NCI-H2171 treated with DMSO at 0.1 percent for 48 hours (cell line): ENCODE measurements at places on chromosomes 12 and 14.

GRCh38 chr12:18868717-18869116, 130.8 kb downstream of the CAPZA3 start:
- no peak for DNase-seq

DNA sequence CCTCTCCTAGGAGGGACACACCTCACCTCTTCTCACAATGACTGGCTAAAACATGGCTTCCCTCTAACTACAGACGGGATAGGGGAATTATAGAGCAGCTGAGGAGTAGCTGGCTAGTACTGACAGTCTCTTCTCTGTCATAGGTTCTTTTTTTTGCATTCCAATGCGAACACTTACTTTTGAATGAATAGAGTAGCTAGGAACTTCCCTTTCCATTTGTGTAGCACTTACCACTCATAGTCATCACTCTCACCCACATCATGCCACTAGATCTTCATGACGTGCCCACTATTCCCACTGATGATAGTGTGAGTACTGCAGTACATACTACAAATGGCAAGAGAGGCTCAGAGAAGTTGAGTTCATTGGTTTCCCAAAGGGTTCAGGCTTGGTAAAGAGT, 143.9 kb upstream of the HIF1A start:
- no peak for DNase-seq

DNA sequence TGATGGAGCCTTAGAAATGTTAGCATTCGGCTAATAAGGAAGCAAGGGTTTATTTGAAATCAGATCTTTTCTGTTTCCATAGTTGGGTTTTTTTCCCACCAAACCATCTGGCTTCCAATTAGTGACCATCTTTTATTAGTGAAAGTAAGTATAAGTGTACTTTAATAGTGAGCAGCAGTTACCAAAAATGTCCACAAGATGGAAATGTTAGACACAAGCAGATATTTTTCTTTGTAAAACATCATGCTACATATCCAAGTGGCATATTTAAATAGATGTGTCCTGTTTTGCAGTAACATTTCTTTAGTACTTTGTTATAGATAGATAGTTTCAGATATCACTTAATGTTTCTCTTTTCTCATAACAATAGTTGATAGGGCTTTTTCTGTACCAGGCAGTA, 28.8 kb downstream of the YEATS4 start:
- peak; percentile 78 for DNase-seq

DNA sequence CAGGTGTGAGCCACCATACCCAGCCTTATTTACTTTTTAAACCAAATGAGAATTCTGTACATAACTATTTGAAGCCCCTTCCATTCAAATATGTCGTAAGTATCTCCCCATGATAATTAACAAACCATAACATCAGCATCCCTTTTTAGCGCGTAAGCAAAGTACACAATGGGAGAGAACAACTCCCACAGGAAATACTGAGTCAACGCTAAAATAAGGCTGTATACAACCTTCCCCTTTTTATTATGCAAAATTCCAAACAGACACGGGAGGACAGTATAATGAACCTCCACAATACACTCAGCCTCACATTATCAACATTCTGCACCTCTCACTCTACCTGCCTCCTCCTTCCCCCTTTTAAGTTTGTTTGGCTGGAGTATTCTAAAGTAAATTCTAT, 73.5 kb downstream of the CCDC88C start:
- DNase-seq, result no peak

- peak; percentile 90 for DNase-seq
Observed at GRCh38 chr14:28875934-28876571, 109.5 kb downstream of the FOXG1 start.

GRCh38 chr12:110538869-110539622, 36.9 kb downstream of the RAD9B start:
- DNase-seq, result no peak
